Endothelial cell (in vitro differentiated cells): ENCODE measurements at places on chromosomes 12 and 14.

DNA sequence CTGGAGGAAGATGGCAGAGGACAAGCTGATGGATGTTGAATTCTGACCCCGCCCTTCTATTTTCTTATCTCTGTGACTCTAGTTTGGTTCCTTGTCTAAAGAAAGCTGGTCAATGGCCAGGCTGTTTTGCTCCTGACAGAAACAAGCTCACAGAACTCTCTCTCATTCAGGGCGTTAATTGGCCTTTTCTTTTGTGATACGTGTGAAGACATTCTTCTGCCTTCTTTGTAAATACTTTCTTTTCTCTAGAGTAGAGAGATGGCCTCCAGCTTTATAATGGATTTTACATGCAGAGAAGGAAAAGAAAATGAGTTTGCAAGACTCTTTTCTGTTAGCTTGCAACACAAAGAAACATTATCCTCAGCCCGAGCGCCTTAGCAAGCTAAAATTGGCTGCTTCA lies 492.2 kb upstream of the CCDC196 start:
- no peak for DNase-seq

GRCh38 chr12:126926023-126926594 lies 1340.9 kb upstream of the TMEM132C start:
- no peak for DNase-seq

DNA sequence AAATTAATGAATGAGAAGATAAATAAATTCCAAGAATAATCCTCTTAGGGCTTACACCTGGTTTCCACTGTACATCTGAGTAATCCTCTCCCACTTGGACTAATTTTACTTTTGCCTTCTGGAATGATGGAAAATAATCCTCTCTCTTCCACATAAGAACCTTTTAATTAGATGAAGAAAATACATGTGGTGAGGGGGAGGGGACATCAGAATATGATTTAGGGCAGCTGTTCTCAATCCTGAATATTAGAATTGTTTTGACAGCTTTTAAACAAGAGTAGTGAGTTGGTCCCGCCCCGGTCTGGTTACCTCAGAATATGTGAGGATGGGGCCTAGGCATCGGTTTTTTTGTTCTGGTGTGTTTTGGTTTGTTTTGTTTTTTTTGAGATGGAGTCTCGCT lies 51.5 kb downstream of the HECTD4 start:
- no peak for DNase-seq

DNA sequence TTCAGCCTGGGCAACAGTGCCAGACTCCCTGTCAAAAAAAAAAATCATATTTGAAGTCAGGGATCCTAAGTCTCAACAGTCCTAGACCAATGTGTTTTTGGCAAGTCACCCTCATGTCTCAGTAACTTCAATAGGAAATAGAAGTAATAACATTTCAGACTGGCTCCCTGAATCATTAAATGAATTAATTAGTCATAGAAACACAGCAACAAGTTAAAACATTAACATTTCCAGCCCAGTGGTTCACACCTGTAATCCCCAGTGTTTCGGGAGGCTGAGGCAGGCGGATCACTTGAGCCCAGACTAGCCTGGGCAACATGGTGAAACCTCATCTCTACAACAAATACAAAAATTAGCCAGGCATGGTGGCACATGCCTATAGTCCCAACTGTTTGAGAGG lies 125.2 kb downstream of the GTF2A1 start:
- DNase-seq: no peak

DNA sequence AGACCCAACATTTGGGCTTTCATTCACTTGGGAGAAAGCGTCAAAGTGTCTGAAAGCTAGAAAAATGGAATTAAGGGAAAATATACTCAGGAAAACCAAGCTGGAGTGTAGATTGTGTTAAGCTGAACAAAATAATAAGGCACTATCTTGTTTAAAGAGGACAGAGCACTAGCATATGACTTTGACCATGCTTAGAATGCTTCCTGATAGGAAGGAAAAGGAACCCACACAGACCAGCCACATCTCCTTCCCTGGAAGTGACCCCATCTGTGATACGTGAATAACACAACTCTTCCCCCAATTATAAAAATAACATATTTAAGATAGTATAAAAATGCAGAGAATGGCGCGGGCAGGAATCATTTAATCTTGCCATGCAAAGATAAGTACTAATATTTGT lies 94.7 kb upstream of the BCL2L14 start:
- DNase-seq: no peak

DNA sequence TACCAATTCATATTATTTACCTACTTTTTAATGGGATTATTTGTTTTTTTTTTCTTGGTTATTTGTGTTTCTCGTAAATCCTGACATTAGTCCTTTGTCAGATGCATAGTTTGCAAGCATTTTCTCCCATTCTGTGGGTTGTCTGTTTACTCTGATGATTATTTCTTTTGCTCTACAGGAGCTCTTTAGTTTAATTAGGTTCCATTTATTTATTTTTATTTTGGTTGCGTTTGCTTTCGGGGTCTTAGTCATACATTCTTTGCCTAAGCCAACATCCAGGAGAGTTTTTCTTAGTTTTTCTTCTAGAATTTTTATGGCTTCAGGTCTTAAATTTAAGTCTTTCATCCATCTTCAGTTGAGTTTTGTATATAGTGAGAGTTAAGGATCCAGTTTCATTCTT lies 289.9 kb downstream of the AKAP6 start:
- no peak for DNase-seq
